ENCODE measurements at places on chromosomes 11 and 22. TPM values are rescaled to one million over a fixed set of nuclear protein-coding genes. Genes with fewer than 3 reads are reported as not detected.

GRCh38 chr11:96658436-96658835 is 268.6 kb downstream of the JRKL start:
- no peak for DNase-seq

GRCh38 chr11:35861191-35861590 is 82.7 kb upstream of the LDLRAD3 start:
- no peak for DNase-seq

RAB6A gene
- 79.6 TPM for total RNA-seq

DNA sequence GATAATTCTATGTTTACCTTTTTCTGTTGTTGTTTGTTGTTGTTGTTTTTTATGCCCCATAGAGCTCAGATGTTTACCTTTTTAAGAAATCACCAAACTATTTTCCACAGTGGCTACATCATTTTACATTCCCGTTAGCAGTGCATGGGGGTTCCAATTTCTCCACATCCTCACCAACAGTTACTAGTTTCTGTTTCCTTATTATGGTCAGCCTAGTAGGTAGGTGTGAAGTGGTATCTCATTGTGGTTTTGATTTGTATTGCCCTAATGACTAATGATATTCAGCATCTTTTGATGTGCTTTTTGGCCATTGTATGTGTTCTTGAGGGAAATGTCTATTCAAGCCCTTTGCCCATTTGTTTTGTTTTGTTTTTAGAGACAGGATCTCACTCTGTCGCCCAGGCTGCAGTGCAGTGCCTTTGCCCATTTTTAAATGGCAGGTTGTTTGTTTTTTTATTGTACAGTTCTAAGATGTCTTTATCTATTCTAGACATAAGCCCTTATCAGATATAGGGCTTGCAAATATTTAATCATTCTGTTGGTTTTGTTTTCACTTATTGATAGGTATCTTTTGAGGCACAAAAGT is 27.5 kb downstream of the CHEK2 start:
- DNase-seq, result no peak

DNA sequence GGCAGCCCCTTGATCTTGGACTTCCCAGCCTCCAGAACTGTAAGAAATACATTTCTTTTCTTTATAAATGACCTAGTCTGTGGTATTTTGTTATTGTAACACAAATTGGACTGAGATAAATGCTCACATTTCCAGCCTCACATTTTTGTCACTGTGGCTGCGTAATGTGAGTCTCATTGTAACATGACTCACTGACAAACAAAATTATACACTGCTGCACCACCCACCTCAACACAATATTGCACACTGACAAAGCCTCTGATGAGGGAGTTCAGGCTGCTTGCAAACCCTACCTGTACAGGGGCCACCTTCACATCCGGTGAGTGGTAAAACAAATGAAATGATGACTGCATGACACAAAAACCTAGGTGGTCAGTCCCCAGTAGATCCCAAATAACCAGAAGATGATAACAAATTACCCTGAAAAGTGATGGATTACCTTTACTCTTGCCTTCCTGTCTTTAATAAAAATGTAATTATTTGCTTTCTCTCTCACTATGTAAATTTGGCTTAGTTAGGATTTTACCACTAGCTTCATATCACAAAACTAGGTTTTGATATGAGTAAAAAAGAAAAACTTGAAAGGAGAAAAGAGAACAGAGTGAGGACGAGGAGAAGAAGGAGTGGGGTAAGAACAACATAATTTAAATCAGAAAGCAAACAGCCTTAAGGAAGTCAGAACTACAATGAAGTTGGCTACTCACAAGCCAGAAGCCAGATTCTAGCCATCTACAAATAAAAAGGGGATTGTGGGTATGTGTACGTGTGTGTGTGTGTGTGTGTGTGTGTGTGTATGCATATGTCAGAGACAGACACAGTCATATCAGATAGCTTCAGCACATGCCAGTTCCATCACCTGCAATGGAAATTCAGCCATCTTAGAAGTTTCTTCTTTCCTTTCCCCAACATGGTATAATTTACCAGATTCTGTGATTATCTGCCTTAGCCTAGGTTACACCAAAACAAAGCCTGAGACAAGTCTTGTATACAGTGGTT is 53.4 kb upstream of the SESN3 start:
- DNase-seq, result no peak

DNA sequence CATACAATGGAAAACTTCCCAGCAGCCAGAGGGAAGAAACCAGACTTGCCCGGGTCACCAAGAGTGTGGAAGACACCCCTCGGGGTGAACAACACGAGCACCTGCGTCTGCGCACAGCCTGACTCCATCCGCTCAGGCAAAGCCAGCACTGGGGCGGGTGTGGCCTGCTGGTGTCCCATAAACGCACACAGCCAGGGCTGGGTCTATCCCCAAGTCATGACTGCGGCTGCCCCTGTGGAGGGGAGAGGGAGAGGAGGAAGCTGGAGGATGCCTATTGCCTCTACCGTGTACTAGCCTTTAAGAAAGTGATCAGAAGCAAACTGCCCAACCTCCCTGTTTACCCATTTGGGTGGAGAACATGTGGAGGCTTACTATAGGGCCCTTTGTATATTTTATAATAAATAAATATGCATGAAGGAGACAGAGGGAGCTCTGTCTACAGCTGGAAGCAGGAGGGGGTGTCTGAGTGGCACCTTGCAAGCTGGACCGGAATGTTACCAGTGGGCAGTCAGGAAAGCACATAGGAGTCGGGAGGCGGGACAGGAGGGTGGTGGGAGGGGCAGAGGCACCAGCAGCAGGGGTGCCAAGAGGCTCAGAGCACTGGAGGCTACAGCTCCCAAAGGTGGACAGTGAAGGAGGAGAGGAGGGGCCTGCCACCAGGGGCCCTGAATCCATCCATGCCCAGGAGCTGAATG is 79.6 kb downstream of the PHF21B start:
- DNase-seq, result no peak

VSIG10L2 gene
- 3.6 TPM for total RNA-seq

MAJIN gene
- total RNA-seq, result not detected

- no peak for DNase-seq
These were observed 23.7 kb upstream of the SORL1-AS1 start for GRCh38 chr11:121476379-121477032.

ZDHHC8 gene
- total RNA-seq, result 10.2 TPM

All from breast epithelium (tissue), 4 donors.